ENCODE measurements at places on chromosomes 6 and 20.

- peak; percentile 91 for DNase-seq
Measured at GRCh38 chr6:137737836-137738596, 129.0 kb upstream of the TNFAIP3 start.

- DNase-seq: no peak
Measured at GRCh38 chr6:156953479-156954146, 176.4 kb downstream of the ARID1B start.

DNA sequence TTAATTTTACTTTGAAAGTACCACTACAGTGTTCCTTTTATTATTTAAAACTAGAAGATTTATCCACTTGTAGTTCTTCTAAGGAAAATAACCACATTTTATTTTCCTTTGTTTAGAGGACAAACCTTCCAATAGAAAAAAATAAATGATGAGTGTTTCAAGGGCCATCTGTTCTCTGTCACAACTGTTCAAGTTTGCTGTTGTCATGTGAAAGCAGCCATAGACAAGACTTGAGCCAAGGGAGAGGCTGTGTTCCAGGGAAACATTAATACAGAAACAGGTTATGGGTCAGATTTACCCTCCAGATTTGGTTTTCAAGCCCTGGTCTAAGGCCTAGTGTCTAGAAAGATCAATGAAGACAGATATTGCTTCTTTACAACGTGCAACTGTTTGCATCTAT, 463.6 kb downstream of the C6orf118 start:
- DNase-seq: no peak

DNA sequence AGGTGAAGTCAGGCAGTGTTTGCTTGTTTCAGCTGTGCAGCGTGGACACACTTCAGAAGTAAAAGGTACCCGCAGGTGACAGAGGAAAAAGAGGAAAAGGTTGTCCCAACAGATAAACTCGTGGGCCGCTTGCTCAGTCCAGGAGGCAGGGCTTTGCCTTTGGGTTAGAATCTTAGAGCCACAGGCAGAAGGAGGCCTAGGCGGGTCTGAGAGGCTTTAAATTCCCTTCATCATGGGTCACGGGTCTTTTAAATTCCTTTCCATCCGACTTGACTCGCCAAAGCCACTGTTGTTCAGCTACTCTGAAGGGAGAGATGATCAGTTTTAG, 48.2 kb downstream of the AGPAT4 start:
- DNase-seq: no peak

- no peak for DNase-seq
Measured at GRCh38 chr6:25961619-25962148, 918 bp upstream of the TRIM38 start.

DNA sequence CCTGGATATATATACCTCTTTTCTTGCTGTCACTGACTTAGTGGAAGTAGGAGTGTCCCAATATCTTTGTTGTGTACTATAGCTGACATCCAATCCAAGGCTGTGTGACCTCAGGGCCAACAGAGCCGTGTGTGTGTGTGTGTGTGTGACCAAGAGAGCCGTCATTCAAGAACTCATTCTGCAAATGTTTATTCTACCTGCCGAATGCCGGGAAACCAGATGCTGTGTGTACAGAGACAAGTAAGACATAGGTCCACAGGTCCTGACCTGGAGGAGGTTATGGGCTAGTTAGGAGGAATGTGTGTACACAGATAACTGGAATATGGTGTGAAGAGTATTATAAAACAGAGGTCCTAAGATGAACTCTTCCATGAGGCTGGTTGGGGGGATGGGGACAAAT, 190.0 kb downstream of the DHX35 start:
- DNase-seq: no peak

DNA sequence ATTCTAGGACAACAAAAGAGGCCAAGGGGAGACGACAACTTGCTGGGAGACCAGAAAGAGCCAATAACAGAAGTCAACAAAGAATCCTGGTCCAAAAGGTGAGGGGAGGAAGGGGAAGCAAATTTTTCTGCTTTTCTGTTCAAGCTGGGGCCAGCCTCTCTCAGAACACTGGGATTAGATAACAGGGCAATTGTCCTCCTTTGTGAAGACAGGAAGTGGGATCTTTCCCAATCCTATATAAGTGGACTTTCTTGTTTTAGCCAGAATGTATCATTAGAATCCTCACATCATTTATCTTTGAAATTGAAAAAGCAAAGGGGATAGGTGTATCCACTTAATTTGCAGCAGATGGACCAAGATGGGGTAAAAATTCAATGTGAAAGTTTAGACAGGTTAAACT, 101.2 kb upstream of the COL21A1 start:
- DNase-seq: no peak

DNA sequence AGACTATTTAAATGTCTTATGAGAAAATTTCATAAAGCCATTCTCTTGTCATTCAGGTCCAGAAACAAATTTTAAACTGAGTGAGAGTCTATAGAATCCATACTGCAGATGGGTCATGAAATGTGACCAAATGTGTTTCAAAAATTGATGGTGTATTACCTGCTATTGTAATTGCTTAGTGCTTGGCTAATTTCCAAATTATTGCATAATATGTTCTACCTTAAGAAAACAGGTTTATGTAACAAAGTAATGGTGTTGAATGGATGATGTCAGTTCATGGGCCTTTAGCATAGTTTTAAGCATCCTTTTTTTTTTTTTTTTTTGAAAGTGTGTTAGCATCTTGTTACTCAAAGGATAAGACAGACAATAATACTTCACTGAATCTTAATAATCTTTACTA, 5.0 kb downstream of the MARCKS start:
- DNase-seq: no peak

- peak; percentile 83 for DNase-seq
Measured at GRCh38 chr6:31356216-31356945, 598 bp downstream of the HLA-B start.

DNA sequence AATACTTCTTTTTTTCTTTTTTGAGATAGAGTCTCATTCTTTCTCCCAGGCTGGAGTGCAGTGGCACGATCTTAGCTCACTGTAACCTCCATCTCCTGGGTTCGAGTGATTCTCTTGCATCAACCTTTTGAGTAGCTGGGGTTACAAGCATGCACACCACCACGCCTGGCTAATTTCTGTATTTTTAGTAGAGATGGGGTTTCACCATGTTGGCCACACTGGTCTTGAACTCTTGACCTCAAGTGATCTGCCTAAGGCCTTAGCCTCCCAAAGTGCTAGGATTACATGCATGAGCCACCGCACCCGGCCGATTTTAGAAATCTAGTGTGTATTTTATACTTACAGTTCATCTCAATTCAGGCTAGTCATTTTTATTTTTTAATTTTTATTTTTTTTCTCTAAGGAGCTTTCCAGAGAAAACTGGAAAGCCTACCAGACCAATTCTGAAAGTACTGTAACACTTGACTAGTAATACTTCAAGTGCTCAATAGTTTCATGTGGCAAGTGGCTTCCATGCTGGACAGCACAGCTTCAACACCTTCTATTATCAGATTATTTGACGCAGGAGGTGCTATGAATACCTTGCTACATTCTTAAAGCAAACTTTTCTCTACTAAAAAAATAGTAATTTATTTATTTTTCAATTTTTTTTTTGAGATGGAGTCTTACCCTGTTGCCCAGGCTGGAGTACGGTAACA, 25.0 kb downstream of the POLR1C start:
- DNase-seq: no peak

- peak; percentile 69 for DNase-seq
Measured at GRCh38 chr6:1554476-1555310, 55.0 kb upstream of the FOXC1 start.

GRCh38 chr6:18347021-18347577, 40.1 kb upstream of the RNF144B start:
- peak; percentile 34 for DNase-seq

GRCh38 chr20:40864470-40864869, 164.2 kb upstream of the TOP1 start:
- no peak for DNase-seq

DNA sequence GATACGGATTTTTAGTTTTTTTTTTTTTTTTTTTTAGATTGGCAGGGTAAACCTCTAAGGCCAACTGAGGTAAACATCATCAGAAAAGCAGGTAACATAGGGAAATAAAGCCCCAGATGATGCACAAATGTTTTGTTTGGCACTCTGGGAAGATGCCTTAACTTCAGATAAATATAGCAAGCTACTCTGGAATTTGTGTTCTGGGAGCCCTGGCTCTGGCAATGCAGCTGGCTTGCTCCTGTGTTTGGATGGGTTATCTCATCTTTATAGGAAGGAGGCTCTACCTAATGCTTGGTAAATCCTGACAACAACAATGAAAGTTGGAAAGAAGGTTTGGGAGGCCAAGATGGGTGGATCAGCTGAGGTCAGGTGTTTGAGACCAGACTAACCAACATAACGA, 77.4 kb downstream of the GFOD1 start:
- DNase-seq: no peak

- no peak for DNase-seq
Measured at GRCh38 chr20:49167811-49168507, 20.2 kb downstream of the STAU1 start.

GRCh38 chr6:29724937-29725869, 2.0 kb downstream of the HLA-F start:
- no peak for DNase-seq

DNA sequence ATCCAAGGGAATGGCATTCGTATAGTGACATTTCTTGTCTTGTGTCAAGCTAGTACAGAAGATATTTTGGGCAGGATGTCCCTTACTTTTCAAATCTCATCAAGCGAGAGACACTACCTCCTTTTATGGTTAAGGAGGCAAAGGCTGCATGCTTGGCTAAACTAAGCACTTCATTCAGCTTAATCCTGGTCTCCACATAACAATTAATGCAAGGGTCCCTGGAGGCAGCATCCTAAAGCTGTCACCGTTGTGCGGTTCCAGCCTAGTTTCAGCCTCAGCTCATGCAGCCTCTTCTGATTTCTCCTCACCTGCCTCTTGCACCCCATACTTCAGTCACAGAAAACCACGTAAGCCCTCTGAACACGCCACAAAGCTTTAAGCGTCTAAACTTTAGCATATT, 67.1 kb upstream of the SLC22A23 start:
- no peak for DNase-seq

DNA sequence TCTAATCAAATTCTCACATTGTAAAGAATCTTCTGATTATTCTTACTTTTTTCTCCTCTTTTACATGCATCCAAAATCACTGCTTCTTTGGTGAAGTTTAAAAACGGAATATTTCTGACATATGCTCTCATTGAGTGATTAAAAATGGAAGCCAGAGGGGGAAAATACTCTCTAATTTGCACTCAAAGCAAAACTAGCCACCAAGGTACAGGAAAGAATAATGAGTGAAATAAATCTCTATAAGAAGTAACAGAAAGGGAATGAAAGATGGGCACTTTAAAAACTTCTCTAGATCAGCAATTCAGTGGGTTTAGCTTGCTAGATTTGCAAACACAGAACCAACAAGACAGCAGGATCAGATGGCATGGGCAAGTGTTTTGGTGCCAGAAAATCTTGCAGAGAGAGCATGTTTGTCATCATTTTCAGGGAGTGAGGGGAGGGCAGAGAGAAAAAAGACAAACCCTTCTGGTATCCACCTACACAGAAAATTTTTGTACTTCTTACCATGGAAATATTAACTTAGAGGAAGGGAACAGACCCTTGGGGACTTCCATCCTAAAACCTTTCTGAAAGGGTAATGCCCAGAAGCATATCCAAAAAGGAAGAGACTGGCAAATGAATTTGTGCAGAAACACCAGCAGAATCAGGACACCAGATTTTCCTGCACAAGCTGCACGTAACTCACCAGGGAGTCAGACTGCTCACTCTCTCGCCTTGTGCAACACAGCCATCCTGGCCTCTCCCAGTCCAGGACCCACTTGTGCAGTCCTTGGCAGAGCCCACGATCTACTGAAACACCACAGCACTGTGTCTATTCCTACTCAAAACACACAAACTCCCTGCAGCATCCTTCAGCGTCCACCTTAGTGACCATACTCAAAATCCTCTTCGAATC, 270.2 kb upstream of the PRDM1 start:
- peak; percentile 62 for DNase-seq

DNA sequence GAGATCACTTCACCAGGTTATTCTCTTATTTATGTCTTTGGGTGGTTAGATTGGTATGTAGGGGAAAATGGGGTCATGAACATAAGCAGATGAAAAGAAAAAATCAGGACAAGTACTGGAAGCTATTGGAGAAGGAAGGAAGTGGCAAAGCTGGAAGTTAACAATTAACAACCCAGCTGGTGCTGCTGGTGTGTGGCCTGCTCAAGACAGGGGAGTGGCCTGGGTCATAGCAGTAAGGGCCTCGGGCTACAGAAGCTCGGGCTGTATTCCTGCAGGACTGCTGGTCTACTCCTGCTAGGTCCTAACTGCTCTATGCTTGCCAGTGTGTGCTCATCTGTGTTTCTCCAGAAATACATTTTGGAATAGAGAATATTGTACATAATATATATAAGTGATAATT, 19.6 kb downstream of the MYLIP start:
- no peak for DNase-seq

- DNase-seq: no peak
Measured at GRCh38 chr6:169841907-169842606, 90.6 kb downstream of the ERMARD start.

DNA sequence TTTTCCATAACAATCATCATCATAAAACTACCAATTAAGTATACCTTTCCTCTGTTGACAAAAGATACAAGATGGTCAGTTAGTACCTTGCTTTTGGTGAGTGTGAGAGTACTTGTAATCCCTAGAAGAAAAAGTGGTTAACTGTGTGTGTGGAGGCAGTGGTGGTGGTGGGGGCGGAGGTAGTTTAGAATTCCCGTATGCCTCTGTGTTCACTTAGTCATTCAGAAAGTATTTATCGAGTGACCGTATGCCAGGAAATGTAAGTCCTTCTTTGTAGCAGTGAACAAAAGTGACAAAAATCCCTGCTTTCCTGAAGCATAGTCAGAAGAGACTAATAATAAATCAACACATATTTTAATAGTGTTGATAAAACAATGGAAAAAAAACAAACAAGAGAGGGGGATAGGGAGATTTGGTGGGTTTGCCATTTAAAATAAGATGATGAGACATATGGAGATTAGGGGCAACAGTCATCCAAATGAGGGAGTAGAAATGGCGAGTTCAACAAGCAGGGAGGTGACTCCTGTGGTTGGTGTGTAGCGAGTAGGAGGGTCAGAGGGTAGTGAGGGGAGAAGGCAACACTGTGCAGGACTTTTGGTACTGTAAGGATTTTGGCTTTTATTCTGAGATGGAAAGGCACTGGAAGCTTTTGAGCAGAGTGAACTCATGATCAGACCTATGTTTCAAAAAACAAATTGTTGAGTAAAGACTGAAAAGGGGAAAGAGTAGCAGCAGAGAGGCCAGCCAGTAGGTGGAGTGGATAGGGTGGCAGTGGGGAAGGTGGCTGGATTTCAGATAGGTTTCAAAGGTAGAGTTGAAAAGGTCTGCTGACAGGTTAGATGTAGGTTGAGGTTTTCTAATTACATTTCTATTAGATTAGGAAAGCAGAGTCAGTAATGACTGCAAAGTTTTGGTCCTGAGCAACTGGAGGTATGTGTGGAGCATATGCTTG, 40.3 kb upstream of the SIM1 start:
- no peak for DNase-seq

- DNase-seq: peak; percentile 71
Measured at GRCh38 chr6:56040223-56040622, 164.8 kb upstream of the BMP5 start.

DNA sequence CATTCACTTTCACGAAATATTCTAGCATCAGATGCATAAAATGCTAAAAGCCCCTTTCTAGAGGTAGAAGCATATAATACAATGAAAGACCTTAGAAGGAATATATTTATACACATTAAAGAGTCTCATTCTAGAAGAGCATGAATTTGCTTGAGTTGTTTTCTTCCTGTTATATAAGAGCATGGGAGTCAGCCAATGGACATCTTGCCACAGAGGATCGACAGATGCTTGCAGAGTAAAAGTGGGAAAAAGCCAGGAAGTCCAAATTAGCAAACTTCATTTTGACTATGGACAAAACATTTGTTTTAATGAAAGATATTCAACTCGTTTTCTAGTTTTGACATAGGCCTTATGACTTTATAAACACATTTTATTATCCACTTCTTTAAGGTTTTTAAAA, 44.2 kb upstream of the RIPPLY2 start:
- no peak for DNase-seq

Measured in suppressor macrophage treated with lipopolysaccharide for 1 hour (primary cell).